CD4-positive, alpha-beta T cell treated with Interleukin-15 for 4 hours (primary cell): ENCODE measurements at places on chromosomes 2 and 18.

- DNase-seq = no peak
Measured at GRCh38 chr18:74334242-74334893, 18.7 kb downstream of the C18orf63 start.

GRCh38 chr2:85409845-85410583, at the start of gene CAPG:
TSS of gene CAPG (minus strand) at chr2:85410366. CDS start at chr2:85402145, 8,221 bp downstream.
- DNase-seq = peak; percentile 49

- DNase-seq = peak; percentile 10
Measured at GRCh38 chr2:230942920-230943896, 18.2 kb upstream of the GPR55 start.

DNA sequence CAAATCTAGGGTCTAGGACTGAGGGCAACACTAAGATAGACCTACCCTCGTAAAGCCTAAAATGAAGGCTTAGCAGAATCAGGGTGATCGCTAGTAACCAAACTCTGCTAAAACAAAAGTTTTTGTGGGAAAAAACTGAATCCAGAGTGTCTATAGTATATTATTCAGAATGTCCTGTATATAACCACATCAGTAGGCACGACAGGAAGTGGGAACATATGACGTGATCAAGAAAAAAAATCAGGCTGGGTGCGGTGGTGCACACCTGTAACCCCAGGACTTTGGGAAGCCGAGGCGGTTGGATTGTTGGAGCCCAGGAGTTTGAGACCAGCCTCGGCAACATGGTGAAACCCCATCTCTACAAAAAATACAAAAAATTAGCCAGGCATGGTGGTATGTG, 106.1 kb downstream of the UGGT1 start:
- no peak for DNase-seq

GRCh38 chr2:240247868-240248720, 107.6 kb upstream of the OTOS start:
- no peak for DNase-seq

GRCh38 chr2:22996911-22997310, 388.1 kb upstream of the KLHL29 start:
- no peak for DNase-seq
